ENCODE measurements at places on chromosomes 5 and 9.

DNA sequence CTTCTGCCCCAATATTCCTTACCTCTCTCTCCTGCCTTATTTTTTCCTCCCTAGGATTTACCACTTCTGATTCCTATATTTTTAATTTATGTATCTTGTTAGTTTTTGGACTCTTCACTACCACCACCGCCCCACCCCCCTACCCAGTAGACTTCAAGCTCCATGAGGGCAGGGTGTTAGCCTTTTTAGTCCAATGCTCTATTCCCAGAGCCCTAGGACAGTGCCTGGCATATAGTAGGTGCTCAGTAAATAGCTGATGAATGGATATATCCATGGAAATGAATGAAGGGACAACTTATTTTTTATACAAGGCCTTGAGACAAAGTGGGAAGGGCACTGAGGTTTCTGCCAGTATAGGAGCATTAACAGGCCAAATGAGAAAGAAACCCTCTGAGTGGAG is 41.5 kb downstream of the IRF1 start:
- DNase-seq, result no peak

DNA sequence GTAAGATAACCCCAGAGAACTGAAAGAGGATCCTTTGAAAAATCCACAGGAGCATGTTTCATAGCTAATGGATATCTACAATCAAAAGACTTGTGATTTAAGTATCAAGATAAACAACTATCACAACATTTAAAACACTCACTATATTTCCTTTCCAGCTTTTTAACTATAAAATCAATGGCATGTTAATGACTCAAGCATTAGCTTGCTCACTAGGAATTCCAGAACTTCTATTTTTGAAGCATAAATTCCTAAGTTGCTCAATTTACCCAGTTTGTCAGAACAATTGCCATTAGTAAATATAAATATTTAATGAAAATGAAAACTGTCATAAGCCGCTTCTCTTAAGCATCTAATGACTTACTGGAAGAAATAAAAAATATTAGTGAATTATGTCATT is 355.3 kb downstream of the PRELID2 start:
- DNase-seq, result no peak

DNA sequence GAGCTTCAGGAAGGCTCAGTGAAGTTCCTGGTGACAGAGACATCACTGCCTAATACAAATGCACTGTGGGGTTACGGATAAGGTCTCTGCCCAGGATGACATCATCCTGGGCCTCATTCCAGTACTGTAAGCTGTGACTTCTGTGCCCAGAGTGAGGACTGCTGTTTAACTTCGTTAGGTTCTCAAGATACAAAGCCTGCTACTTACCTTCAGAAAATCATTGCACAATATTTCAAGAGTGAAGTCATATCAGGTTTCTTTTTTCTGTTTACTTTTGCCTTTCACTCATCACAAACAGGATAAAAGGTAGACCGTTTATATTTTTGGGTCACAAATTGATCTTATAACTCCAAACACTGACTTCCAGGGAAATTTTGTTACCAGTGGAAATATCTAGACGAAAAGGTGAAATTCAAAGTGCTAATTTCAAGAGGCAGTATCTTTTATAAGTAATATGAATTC is 241.2 kb downstream of the PIK3R1 start:
- DNase-seq, result no peak

DNA sequence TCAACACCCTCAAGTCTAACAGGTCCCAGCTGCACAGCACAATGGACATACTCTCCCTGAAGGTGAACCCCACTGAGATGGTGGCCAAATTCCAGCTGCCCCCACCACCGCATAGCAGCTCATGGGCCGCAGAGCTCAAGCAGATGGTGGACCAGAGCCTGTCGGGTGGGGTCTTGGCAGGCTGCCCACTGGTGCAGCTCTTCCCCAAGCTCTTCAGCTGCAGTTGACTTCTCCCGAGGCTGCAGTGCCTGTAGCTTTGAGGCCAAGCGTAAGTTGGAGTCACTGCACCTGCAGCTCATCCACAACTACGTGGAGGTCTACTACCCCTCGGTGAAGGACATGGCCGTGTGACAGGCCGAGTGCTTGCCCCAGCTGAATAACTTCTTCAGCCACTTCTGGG is 56.6 kb upstream of the SPTLC1 start:
- no peak for DNase-seq

DNA sequence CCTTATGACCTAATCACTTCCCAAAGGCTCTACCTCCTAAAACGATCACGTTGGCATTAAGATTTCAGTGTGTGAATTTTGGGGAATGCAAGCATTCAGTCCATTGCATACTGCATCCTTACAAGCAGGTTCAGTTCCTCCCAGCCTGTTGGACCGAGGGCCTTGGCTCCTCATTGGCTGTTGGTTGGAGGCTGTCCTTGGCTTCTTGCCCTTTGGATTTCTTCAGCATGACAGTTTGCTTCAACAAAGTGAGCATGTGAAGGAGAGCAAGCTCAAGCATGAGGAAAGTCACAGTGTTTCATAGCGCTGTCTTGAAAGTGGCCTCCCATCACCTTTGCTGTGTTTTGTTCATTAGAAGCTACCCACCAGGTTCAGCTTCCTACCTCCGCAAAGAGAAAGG is 109.5 kb downstream of the GADD45G start:
- no peak for DNase-seq

DNA sequence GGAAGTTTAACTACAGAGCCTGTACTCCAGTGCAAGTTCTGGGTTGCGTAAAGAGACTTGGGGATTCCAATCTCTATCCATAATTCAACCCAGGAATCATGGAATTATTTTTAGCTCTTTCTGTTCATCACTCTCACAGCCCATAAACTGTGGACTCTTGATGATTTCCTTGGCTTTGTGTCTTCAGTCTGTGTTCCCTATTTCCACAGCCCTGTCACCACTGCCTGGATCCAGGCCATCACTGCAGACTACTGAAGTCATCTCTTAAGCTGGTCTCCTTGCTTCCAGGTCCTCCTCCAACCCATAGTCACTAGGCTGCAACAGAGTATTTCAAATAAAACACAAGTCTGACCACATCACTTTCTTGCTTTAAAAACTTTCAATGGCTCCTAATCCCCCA is 211.7 kb downstream of the PLK2 start:
- no peak for DNase-seq

DNA sequence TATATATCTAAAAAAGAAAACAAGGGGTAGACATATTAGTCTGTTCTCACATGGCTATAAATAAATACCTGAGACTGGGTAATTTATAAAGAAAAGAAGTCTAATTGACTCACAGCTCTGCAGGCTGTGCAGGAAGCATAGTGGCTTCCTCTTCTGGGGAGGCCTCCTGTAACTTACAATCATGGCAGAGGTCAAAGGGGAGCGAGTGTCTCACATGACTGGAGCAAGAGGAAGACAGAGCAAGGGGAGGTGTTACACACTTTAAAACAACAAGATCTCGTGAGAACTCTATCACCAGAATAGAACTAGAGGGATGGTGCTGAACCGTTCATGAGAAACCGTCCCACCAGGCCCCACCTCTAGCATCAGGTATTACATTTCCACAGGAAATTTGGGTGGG is 616.8 kb downstream of the TLE4 start:
- no peak for DNase-seq

DNA sequence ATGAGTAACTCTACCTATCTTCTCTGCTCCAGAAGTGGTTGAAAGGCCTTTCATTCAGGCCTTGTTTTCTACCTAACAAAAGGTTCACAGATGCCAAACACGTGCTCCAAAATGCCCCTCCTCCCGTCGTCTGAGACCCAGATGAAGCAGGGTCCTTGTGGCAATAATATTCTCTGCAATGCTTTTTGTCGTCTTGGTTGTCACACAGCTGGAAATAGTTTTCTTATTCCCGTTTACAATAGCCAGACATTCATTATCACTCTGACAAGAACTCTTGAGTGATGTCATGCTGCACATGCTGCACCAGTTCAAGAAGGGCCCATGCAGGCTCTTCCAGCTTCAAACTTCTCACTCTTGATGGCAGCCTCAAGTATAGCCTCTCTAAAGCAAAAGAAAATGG is 7.8 kb downstream of the LPAR1 start:
- DNase-seq, result no peak

DNA sequence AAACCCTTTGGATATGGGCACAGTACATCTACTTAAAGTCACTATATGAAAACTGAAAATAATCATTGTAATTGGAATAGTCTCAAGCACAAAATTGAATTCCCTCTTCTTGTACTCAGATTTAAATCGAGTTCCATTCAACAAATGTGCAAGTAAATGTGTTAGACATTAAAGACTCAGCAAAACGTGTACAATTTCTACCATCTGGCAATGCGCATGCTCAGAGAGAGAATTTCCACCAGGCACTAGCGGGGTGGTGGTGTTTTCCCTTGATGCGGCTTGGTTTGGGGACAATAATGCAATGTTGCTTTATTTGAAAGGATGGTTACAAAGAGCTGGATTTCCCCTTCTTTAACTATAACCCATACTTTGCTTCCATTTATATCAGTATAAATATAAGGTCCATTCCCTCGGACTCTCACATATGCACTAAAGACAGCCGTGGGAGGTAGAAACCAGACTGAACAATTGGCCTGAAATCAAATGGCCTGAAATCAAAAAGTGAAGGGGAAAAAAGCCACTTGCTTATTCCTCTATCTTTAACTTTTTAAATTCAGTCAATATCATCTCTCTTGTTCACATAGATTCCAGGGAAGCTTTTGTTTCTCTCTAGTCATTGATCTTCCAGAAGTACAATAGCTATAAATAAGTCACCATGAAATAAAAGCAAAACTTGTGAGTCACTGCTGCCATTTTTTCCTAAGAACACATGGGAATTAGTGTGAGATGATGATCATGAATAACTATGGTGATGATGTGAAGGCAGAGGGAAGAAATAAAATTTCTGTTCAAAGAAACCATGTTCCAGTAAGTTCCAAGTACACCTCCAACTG is 59.2 kb downstream of the ADAMTS12 start:
- no peak for DNase-seq

GRCh38 chr5:78102500-78102899 is 192.0 kb downstream of the AP3B1 start:
- DNase-seq, result no peak

GRCh38 chr9:133180953-133181352 is 17.2 kb upstream of the GBGT1 start:
- no peak for DNase-seq

GRCh38 chr5:132458651-132459030 is 31.9 kb downstream of the IRF1 start:
- no peak for DNase-seq

DNA sequence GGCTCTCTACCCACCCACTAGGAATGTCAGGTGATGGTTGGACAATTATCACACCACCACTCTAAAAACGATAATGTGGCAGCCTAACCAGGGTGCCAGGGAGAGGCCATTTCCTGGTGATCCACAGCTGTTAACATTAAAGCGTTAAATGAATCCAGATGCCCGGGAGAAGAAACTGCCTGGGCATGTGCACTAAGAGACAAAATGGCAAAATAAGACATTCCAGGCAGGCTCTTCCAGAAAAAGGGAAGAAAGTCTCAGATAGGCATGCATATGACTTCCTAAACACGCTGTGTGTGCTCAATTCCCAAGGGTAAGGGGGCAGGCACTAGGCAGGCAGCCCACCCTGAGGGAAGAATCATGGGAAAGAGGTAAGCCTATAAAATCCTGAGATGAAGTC is 4.6 kb upstream of the TXN start:
- DNase-seq, result no peak

- no peak for DNase-seq
Observed at GRCh38 chr9:104608336-104608735, 2.9 kb upstream of the OR13C2 start.

DNA sequence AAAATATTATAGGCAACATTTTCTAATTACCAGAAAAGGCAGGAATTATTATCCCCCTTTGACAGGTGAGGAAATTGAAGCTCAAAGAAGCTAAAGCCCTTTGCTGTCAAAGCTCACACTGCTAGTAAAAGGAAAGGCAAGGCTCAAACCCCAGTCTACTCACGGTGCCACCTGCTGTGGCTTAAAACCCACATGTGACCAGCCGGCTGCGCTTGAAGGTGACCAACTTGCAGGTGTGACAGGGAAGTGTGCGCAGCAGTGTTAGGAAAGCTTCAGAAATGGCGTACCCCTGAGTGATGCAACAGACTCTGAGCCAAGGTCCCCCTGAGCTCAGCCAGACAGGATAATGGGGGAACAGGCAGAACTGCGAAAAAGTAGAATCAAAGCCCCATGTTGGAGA is 45.2 kb downstream of the PAX5 start:
- DNase-seq, result no peak

GRCh38 chr5:107565791-107566767 is 104.7 kb downstream of the EFNA5 start:
- DNase-seq, result no peak

- DNase-seq, result no peak
Observed at GRCh38 chr9:6367128-6367890, 39.1 kb downstream of the TPD52L3 start.

- DNase-seq, result no peak
Observed at GRCh38 chr9:122126331-122127261, 33.0 kb downstream of the NDUFA8 start.

GRCh38 chr9:87128844-87129493 is 181.7 kb upstream of the GAS1 start:
- no peak for DNase-seq

DNA sequence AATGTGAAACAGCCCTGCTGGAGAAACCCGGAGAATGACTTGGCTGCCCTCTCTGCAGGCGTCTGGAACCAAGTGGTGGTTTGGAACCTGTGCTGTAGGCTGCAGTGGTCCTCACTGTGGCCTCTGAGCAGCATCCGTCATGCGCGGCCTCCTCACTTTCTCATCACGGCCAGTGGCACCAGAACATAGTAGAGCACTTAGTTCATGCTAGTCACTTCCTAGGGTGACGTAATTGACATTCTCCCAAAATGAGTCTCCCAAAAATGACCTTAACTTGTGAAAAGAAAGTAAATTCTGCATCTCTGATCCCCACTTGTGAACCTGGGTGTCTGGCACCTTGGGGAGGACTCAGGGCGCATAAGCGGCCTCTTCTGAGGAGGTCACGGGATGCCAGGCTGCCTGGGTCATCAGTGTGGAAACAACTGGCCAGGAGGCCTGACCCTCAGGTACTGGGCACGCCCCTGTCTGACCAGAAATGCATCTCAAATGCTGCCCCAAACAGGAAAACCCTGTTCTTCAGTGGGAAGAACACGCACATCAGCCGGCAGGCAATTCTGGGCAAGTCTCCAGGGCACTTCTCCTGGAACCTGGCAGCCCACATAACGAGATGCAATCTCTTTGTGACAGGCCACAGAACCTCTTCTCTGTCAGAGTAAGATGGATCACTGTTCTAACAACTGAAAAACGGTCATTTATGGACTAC is 36.6 kb upstream of the SPTLC1 start:
- no peak for DNase-seq

DNA sequence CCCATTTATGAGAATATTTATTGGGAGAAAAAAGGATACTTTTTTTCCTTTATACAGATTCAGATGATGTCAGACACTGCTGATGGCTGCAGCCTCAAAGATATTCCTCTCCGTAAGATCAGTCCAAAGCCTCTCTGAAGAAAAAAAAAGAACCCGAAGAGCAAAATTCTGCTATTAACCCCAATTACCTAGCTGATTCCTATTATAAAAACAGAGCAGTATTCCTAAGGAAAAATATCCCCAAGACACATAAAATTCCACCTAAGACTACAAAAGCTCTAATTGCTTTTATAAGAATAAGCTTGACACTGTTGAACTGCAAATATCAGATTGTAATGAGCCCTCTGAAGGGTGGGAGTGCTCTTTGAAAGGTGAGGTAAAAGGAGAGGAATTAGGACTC is 138.7 kb downstream of the CDH6 start:
- DNase-seq, result no peak
